ENCODE measurements at places on chromosomes 3 and 15.

GRCh38 chr3:106381286-106381938, 512.6 kb upstream of the CBLB start:
- DNase-seq = no peak

- DNase-seq = no peak
Measured at GRCh38 chr3:48891606-48892005, 7.1 kb downstream of the SLC25A20 start.

DNA sequence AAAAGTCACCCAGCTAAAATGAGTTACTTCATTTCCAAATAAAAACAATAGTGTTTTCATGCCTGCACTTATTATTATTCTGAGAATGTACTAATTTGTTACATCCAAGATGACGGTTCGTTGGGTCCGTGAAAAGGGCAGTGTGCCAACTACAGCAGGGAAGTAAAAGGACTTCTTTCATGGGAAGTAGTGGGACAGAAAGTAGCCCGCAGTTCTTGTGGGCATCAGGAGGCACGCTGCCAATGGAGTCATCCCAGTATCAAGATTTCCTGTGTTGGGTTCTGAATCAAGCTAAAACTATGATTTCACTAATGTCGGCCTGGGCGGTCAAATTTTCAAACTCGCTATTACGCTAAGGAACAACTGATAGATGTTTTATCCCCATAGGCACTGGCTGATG, 254.5 kb upstream of the SOX2 start:
- DNase-seq = no peak

GRCh38 chr15:28184166-28184565, 85.1 kb upstream of the OCA2 start:
- DNase-seq = no peak

- no peak for DNase-seq
Measured at GRCh38 chr15:83356501-83357399, 72.3 kb upstream of the BNC1 start.

GRCh38 chr3:196499061-196499460, 4.5 kb downstream of the RNF168 start:
- no peak for DNase-seq

- DNase-seq = no peak
Measured at GRCh38 chr3:147370349-147370748, 36.0 kb downstream of the ZIC4 start.

DNA sequence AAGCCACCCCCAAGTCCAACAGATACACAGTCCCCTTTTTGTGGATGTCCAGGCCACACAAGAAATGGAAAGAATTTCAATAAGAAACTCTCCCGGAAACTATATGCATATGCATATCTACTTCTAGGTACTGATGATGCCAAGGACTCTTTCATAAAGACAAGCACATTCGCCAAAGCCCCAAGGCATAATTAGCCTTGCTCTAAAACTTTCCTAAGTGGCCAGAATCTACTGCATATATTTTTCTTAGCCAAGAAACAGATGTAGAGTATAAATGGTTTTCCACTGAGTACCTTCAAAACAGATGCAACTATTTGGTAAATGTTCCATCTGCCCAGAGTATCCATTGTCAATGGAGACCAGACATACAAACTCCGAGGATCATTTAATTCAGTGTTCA, 73.9 kb downstream of the MAGI1 start:
- no peak for DNase-seq

Data from central memory CD8-positive, alpha-beta T cell (primary cell).